Muscle of back (tissue), 13 donors: ENCODE measurements at places on chromosomes 12 and 14. TPM values are rescaled to one million over a fixed set of nuclear protein-coding genes. Genes with fewer than 3 reads are reported as not detected.

Gene KRT1
- polyA plus RNA-seq, result 1.3 TPM

Gene TCL1B
- polyA plus RNA-seq, result not detected

Gene KLC1
- 114 TPM for polyA plus RNA-seq

Gene WASHC4
- polyA plus RNA-seq, result 31.7 TPM

Gene KRT79
- polyA plus RNA-seq, result not detected

Gene SLC6A12
- 0.71 TPM for polyA plus RNA-seq

Gene BEST3
- polyA plus RNA-seq, result 49.5 TPM

Gene RNU6-7
- not detected for polyA plus RNA-seq

Gene SLC35F4
- 0.28 TPM for polyA plus RNA-seq

Gene GUCY2C
- polyA plus RNA-seq, result 0.20 TPM

Gene MANSC4
- not detected for polyA plus RNA-seq

Gene SPTLC2
- polyA plus RNA-seq, result 20.8 TPM

Gene ESRRB
- polyA plus RNA-seq, result 3.3 TPM

Gene CAPZA3
- not detected for polyA plus RNA-seq

Gene PKP2
- 6.7 TPM for polyA plus RNA-seq

Gene CMKLR1
- polyA plus RNA-seq, result 4.0 TPM

Gene WBP11
- polyA plus RNA-seq, result 58.6 TPM

Gene NCOR2
- polyA plus RNA-seq, result 74.2 TPM

Gene UNG
- polyA plus RNA-seq, result 24.8 TPM

Gene KRT71
- not detected for polyA plus RNA-seq
